ENCODE measurements at places on chromosomes 1 and 21.

DNA sequence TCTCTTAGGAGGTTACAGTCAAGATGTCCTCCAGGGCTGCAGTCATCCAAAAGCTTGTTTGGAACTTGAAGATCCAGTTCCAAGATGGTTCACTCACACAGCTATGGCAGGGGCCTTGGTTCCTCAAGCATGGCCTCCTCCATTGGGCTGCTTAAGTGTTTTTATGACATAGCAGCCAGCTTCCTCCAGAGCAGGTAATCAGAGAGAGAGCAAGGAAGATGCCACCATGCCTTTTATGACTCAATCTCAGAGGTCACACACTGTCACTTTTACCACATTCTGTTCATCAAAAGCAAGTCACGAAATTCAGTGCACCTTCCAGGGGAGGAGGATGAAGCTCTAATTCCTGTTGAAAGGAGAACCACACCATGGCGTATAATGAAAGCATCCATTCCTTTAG, 17.1 kb downstream of the ELAPOR1 start:
- DNase-seq = no peak

- no peak for DNase-seq
Measured at GRCh38 chr1:211479624-211480023, 12.3 kb downstream of the RD3 start.

DNA sequence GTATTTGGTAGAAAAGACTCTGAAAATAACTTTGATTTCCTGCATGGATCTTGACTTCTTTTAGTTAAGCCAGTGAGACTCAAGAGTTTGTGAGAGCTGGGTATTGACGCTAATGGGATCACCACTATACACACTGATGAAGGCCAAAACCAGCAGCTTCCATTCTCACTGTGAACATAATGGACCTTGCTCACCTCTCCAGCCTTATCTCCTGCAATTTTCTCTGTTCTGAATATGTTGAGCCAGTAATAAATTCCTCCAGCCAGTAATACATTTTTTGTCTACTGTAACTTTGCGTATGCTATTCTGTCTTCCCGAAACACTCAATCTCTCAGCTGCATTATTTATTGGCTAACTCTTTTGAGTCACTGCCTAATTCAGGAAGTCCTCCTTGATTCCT, 111.6 kb upstream of the PPP2R5A start:
- no peak for DNase-seq

DNA sequence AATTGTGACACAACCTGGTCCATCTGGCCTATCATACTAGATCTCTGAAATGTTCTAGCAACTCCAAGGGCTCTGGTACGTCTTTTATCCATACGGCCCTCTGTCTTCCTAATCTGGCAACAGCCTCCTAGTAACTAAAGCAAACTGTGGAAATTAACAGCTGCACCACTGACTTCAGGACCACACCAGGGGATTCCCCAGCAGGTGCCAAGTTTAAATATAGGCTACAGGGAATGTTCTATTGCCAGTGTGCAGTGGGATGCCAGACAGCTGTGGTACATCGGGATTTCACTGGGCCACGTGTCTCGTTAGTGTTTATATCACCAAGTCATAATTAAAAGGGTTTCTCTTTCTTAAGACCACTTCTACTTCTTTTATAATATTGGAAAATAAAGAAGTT, 94.3 kb downstream of the RGS2 start:
- DNase-seq = no peak

DNA sequence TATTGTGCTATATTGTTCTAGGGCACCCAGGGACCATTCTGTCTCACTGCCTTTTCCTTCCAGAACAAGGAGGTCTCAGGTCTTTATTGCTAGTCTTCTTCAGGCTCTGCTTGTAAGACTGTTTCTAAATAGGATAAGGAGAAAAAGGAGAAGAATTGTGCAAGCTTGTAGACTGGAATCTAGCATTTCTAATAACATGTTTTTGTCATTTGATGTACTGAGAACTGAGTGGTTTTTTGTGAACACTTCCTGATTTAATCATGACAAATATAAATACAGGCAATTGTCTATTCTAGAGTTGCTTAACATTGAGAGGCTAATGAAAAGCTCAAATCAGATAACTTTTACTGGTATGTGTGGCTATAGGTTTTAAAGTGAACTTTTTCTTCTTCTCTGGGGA, 77.6 kb downstream of the CLIC4 start:
- no peak for DNase-seq

DNA sequence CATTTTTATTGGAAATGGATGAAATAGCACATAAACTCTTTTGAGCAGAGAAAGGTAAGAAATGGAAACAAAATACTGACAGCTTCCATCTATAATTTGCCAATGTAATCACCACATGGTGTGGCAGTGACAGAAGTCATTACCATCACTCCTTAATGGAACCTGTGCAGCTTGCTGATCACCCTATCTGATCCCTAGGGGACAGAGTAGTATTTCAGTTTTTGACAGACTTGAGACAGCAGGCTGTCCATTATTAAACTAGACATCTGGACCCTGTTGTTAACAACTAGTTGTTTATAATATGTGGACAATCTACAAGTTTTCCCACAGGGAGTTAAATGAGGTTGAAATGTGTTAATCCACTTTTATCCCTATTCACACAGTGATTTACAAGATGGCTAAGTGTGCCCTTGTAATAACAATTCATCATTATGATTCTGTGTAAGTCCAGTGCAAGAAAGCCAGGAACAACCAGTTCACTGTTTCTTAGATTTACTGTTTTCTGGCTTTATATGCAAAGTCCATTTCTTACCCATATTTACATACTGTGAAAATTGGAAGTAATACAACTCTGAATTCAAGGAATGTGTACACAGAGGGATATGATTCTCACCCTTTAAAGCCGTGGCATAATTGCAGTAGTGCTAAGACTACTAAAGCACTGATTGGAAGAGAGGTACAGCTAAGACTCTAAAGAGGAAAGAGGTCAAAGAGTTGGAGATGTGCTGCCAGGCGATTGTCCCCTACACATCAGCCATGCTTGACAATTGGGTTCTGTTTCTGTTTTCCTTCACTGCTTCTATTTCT, 9.1 kb downstream of the KCNT2 start:
- no peak for DNase-seq

GRCh38 chr1:84101204-84101603, 42.9 kb upstream of the PRKACB start:
- DNase-seq = no peak

DNA sequence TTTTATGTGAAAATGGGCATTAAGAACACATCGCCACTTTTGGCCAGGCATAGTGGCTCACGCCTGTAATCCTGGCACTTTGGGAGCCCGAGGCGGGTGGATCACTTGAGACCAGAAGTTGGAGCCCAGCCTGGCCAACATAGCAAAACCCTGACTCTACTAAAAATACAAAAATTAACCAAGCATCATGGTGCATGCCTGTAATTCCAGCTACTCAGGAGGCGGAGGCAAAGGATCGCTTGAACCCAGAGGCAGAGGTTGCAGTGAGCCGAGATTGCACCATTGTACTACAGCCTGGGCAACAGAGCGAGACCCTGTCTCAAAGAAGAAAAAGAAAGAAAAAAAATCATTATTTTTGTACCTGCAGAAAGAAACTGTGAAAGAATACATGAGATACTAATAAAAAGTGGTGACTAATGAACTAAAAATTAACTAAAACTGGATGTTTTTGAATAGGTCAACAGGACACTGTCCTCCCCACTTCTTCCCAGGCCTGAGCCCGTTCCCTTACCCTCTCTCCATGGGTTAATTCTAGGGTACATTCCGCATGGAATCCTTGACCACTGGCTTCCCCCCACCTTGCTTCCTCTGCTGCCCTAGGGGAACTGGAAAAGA, 8.3 kb upstream of the TINAGL1 start:
- no peak for DNase-seq

- DNase-seq = no peak
Measured at GRCh38 chr21:33578214-33578613, 10.3 kb downstream of the DONSON start.

DNA sequence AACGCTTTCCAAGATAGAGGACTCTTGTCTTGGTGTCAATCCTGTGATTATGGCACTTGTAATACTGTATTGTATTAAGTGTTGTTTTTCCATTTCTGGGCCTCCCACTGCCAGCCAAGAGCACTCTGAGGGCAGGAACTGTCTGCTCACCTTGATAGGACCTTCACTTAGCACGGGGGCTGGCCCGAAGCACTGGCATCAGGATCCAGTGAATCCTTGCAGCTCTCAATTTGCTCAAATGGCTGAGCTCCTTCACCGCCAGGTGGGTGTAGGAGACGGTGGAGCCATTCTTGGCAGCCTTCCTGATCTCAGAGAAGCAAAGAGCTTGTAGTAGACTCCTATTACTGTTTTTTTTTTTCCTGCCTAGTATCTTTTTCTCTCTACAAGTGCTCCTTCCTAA, 17.7 kb downstream of the MECR start:
- DNase-seq = no peak

DNA sequence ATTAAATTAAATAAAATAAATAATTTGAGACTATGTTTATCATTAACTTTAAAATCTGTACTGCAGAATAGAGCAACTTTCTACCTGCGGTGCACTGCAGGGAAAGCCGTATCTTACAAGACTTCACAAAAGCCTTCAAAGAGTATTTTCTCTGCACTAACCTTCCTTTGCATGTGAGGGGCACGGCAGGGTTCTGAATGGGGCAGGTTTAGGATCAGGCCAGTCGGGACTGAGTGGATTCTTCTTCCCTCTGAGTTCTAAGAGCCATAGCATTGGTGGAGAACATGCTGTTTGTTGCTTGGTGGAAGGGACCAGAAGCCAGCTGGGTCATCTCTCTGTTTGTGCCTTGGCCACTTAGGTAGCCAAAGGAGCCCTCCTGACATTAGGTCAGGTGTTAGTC, 55.2 kb upstream of the LGALS8 start:
- no peak for DNase-seq

DNA sequence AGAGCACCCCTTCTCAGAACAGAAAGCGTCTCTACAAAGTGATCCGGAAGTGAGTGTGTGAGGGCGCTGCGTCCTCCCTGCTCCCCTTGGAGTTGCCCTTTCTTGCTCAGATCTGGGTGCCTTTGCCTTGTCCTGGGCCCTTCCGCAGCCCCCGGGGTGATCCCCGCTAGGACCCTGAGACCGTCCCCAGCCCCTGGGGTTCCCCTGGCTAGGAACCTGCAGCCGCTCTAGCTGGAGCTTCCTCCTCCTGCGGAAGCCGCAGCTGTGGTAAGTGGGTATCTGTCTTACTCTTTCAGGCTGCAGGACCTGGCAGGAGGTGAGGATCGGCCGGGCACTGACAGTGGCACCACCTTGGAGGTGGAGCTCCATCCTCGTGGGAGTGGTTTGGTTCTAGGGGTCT, 11.2 kb downstream of the RRP1 start:
- no peak for DNase-seq

- no peak for DNase-seq
Measured at GRCh38 chr1:118992868-118993699, 4.9 kb upstream of the TBX15 start.

DNA sequence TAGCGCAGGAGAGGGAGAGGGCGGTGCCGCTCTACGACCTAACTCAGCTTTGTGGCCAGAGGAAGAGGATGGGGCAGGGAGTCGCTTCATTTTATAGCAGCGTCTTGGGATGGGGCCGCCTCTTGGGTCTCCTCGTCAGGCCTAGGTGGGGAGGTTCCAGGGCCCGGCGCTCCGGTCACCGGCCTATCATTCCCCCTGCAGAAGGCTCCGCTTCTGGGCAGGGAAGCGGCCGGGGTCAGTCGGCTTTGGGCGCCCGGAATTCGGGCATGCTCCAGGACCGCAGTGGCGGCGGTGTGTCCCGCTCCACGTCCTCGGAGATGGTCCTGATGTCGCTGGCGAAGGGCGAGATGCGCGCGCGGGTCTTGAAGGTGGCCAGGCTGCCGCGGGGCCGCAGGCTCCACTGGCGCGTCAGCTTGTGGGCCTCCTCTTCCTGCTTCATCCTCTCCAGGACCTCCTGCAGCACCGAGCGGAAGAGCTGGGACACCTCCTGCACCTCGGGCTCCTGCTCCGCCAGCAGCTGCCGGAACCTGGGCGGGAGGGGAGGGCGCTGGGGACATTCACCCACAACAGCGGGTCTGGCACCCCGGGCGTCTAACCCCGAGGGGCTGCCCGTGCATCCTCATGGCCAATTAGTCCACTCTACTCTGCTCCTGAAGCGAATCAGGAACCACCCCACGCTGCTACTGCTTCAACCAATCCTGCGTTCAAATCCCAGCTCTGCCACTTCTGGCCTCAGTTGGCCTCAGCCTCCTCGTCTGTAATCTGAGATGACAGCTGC, 13.0 kb downstream of the RD3 start:
- DNase-seq = no peak

GRCh38 chr1:203151362-203152157, 24.0 kb downstream of the ADORA1 start:
- no peak for DNase-seq

- DNase-seq = no peak
Measured at GRCh38 chr21:29017639-29018237, 1.4 kb downstream of the RWDD2B start.
